Left colon (tissue), 2 donors: ENCODE measurements at places on chromosomes 5 and 9. TPM values are rescaled to one million over a fixed set of nuclear protein-coding genes. Genes with fewer than 3 reads are reported as not detected.

RNF183 gene
- total RNA-seq: 0.85 TPM

ACTBL2 gene
- not detected for total RNA-seq

KIAA0825 gene
- total RNA-seq: 2.4 TPM

SOX30 gene
- total RNA-seq: 0.15 TPM

AHRR gene
- 1.6 TPM for total RNA-seq

OR13C5 gene
- not detected for total RNA-seq

PHF24 gene
- total RNA-seq: 0.12 TPM

CTNNA1 gene
- 440 TPM for total RNA-seq

WHRN gene
- total RNA-seq: 7.0 TPM

KIF27 gene
- total RNA-seq: 3.3 TPM

NPDC1 gene
- 204 TPM for total RNA-seq

TEK gene
- 4.2 TPM for total RNA-seq

ELOVL7 gene
- total RNA-seq: 30.0 TPM

PTGR1 gene
- total RNA-seq: 44.8 TPM
